ENCODE measurements at places on chromosomes 16 and 17. TPM values are rescaled to one million over a fixed set of nuclear protein-coding genes. Genes with fewer than 3 reads are reported as not detected.

DNA sequence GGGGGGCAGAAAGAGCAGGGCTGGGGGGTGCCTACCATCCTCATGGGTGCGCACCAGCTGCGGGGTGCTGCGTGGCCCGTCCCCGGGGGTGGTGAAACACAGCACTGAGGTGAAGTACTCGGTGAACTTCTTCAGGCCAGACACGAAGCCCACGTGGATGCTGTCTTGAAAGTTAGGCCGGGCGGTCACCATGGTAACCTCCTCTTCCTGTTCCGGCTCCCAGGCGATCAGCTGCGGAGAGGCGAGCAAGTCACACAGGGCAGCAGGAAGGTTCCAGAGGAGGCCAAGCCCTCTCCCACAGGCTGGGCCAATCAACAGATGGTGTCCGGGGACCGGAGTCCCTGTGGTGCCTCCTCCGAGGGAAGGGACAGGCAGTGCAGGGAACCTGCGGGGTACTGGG, 90.1 kb upstream of the CDC42EP4 start:
- DNase-seq, result peak; percentile 87

DNA sequence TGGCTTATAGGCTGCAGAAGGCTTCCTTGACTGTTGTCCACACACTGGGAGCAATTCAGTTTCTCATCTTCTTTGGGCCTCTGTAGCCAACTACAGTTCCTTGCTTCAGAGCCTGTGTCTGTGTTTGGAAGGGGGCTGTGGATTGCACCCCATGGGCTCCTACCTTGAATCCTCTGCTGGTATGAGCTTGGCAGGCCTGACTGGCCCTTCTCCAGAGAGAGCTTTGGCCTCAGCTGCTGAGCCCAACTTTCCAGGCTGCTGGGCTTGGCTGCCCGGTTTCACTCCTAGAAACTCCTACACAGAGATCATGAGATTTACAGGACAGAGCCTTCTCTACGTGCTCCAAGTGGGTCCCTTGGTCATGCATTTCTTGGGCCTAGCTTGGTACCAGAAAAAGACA, 354.4 kb downstream of the SNX29 start:
- DNase-seq, result peak; percentile 43

Gene CBX2
- total RNA-seq, result 4.3 TPM

Gene MYH8
- total RNA-seq, result not detected

Gene PLA2G10
- not detected for total RNA-seq

GRCh38 chr17:70872103-70872502, 702.8 kb downstream of the KCNJ2 start:
- DNase-seq, result no peak

Gene C16orf89
- total RNA-seq, result 13.2 TPM

GRCh38 chr17:66604376-66604775, 230.5 kb upstream of the CACNG5 start:
- DNase-seq, result no peak

GRCh38 chr17:27559506-27560481, 71.2 kb upstream of the LGALS9 start:
- peak; percentile 81 for DNase-seq

Gene XAF1
- 32.3 TPM for total RNA-seq

DNA sequence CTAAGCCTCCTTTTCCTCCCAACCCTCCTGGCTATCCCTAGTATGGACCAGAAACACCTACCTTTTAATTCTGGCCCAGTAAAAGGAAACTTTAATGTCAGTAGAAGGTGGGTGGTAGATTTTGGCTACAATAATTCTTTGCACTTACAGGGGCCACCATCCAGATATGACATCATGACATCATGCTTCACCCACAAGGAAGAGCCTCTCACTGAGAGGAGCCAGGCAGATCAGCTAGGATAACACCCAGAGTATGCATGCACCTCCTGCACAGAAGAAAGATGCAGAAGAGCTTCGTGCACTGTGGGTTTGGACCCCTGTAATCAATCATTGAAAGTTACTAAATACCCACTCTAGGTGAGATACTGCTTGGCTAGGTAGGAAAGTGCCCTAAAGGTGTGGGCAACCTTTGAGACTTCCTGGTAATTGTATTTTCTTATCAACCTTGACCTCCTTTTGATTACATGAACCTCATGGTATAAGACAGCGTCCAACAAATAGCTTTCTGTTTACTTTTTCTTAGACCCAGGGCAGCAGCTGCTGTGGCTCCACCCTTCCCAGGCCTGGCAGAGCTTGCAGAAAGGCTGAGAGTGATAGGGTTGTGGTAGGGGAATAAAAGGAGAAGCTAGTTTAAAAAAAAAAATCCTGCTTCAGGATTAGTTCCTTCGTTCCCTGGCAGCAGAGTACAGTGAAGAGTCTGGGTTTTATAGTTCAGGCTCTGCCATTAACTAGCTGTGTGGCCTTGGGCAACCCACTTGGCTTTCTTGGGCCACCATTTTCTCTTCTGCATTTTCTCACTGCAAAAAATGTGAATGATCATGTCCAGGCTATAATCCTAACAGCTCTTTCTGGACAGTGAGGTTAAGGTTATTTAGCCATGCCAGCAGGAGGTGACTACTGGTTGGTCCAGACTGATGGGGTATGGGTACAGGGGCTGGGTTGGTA, 6.2 kb downstream of the MAP3K14 start:
- no peak for DNase-seq

GRCh38 chr17:31261601-31262000, 35.4 kb downstream of the OMG start:
- DNase-seq, result no peak

GRCh38 chr17:2911035-2911754, 115.0 kb downstream of the RAP1GAP2 start:
- peak; percentile 44 for DNase-seq

DNA sequence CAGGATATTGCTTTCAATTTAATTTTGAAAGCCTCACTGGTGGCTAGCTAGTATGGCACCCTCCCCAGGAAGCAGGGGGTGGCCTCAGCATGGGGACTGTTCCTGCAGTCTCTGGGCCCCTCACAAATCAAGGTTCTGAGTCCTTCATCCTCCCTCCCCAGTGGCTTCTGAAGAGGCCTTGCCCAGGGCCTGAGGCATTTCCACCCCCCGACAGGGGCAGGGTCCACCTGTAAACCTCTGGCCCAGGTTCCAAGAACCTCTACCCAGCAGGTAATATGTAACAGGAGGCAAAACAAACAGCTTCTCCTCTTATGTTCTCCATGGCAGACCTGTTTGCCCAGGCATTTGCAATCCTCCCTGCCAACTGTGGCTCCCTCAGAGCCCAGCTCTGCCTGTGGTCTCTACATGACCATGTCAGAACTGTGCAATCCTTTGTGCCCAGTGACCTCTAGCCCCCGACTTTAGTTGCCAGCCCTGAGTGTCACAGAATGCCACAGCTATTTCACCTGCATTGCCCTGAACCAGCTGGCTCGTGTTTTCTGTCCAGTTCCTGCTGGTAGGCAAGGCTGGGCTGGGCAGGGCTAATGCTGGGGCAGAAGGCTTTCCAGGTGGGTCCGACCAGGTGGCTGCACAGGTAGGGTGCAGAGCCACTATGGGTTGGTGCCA, 14.3 kb downstream of the ACSF2 start:
- DNase-seq, result no peak

- DNase-seq, result no peak
Observed at GRCh38 chr17:1202291-1202690, 22.5 kb upstream of the ABR start.

Gene OR4D1
- not detected for total RNA-seq

Gene TLK2
- 29.6 TPM for total RNA-seq

- no peak for DNase-seq
Observed at GRCh38 chr16:77594799-77595596, 127.3 kb upstream of the NUDT7 start.

Data from heart left ventricle (tissue), 16 donors.